ENCODE measurements at places on chromosomes 11 and 22.

DNA sequence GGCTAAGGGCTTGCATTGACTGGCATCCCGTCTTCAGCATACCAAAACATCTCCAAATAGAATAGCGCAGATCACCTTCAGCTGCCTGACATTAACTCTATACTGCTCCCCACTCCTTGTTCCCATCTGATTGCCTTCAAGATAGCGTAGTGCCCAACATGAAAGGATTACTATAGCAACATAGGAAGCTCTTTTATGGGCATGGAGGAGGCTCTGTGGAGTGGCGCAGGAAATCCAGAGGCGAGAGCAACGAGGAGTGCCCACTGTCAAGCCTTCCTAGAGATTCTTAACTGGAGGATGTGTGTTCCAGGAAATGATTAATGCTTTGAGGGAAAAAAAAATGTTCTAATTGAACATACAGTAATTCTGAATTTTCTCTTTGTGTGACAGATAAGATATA, 213.3 kb downstream of the CADM1 start:
- no peak for DNase-seq

- DNase-seq, result no peak
Observed at GRCh38 chr11:104332110-104332509, 168.2 kb upstream of the PDGFD start.

DNA sequence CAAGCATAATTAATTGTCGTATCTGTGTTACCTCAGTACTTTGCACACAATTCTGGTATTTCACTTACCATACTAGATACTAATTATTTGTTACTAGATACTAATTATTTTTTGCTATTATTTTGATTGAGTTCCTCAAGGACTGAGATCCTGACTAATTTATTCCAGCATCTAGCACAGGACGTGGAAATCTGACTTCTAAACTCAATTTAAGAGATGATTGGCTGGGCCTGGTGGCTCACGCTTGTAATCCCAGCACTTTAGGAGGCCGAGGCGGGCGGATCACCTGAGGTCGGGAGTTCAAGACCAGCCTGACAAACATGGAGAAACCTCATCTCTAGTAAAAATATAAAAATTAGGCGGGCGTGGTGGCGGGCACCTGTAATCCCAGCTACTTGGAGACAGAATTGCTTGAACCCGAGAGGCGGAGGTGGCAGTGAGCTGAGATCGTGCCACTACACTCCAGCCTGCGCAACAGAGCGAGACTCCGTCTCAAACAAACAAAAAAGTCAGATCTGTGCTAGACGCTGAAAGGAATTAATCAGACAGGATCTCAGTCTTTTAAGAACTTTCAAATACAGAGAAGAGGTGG, 527 bp upstream of the MRPL48 start:
- DNase-seq, result peak; percentile 9

- no peak for DNase-seq
Observed at GRCh38 chr11:18804199-18804999, 12.8 kb upstream of the PTPN5 start.

- no peak for DNase-seq
Observed at GRCh38 chr11:64458997-64459396, 100.0 kb downstream of the RPS6KA4 start.

DNA sequence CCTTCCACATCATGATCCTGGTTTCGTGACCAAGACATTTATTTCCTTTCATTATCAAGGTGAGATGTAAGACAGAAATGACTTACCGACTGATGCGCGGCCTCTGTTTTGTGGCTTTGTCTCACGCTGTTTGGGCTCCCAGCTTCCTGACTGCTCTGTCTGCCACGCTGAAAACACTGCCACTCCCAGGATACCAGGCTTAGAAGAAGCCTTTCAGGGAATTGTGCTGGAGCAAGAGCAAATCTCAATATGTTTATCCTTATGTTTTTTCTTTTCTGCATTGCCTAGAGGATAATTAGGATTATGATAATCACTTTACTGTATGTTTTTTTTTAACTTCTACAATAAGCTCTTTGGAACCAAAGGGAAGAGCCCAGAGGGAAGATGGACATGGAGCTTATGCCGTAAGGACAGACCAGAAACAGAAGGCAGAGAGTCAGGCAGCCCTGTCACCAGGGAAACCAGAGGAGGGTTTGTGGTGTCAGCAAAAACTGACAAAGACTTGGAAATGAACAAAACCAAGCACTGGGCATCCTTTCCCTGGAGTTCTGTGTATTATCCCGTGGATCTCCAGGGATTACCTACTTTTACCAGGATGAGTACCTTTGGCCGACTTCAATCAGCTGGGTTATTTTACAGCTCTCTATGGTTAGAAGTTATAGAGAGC, 68.2 kb upstream of the ISX start:
- no peak for DNase-seq

- no peak for DNase-seq
Observed at GRCh38 chr11:128517451-128518230, 69.7 kb downstream of the ETS1 start.

DNA sequence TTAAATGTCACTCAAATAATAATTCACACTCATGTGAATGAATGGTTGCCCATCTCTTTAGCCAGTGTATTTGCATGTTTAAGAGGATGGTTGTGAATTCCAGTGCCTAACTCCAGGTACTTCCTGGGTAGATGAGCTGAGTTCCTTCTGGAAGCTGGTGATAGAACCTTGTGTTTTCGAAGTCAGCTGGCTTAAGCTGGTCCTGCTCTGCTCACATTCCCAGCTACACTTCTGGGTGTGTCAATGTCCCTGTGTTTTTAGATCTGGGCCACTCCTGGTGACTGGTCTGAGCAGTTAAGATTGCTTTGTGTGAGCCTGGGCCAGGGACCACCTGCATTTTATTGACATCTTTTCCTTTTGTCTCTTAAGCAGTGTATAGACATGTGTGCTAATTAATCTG, 10.6 kb downstream of the TEAD1 start:
- no peak for DNase-seq

DNA sequence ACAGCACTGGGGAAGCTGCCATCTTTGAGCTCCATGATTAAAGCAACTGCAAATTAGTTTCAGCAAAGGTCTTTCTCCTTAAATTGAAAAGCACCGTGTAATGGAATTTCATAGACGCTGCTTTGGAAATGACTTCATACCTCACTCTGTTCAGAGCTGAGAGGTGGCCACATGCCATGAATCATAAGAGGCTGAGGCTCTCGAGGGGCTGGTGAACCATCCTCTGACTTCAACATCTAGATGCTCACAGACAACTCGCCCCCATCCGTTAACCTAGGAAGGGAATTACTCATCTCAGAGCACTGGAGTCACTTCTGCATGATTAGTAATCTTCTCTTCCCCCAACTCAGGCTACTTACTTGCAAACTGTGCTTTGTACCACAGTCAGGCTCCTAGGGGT, 122.3 kb downstream of the RCN1 start:
- peak; percentile 20 for DNase-seq

DNA sequence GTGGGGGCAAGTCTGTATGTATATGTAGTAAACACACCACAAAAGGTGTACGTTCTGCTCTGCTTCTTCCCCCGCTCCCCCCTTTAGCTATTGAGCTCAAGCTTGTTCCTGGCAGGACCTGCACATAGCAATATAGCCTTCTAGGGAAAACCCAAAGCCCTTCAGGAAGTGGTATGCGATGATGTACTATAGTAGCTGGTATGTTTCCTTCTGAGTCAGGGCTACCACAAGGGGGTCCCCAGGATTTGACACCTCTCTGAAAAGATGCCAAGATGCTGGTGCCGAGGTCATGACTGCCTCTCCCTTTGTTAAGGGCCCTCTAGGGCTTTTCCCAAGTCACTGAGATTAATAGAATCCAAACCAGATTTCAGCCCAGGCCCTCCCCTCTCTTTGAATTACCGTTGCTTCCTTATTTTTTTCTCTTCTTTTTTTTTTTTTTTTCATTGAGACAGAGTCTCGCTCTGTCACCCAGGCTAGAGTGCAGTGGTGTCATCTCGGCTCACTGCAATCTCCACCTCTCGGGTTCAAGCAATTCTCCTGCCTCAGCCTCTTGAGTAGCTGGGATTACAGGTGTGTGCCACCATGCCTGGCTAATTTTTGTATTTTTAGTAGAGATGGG, 268.4 kb downstream of the ETS1 start:
- peak; percentile 76 for DNase-seq

DNA sequence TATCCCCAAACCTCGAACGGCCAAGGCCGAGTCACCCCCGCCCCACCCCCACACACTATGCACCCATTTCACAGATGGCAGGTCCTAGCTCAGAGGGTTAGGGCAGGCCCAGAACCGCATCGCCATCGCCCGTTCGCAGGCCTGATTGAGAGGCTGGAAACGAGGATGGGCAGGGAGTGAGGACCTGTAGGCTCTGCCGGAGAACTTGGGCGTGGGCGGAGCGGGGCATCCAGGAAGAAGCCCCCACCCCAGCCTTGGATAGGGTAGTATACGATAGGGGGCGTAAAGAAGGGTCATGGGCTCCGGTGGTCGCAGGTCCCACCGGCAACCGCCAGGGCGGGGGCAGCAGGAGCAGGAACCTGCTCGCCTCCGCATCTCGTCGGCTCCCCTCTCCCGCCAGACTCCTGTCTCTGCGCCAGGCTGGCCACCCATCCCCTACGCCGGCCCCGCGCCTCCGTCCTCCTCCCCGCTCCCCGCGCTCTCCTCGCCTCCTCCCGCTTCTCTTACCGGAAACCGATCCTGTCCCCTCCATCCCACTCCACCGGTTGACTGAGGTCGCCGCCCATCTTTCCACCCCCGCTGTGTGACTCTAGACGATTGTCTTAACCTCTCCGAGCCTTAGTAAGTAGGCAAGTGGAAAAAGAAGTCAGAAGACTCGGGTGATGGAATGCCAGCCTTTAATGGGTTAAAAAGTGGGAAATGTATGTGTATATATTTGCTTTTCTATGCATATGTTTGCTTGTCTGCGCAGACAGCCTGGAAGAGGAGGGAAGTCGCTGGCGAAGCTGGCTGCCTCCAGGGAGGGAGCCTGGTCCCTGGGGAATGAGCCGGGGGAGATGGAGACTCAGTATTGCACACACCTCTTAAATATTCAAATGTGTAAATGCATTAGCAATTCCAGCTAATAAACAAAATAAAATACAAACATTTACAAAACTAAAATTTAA, 52.8 kb downstream of the CYTH4 start:
- no peak for DNase-seq

DNA sequence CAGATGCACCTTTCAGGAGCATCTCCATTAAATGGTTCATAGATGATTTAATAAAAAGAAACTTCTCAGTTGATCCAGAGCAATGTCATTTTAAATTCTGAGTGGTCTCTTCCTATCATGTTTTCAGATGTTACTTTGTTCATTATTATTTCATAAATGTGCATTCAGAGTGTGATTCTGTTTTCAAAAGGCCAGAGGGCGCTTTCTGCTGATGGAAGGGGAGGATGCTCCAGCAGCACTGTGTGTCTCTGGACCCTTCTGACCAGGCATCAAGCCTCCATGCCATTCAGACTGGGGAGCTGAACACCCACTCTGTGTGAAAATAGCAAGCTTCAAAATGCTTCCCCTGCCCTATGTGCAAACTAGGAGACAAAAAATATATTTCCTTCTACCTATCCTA, 23.9 kb upstream of the CRTAM start:
- no peak for DNase-seq

GRCh38 chr11:14073849-14074476, 111.4 kb downstream of the SPON1 start:
- DNase-seq, result no peak

GRCh38 chr11:101583251-101584128, at the start of gene TRPC6:
TRPC6 (minus strand) TSS chr11:101584007; CDS start chr11:101583503, 504 bp downstream.
- DNase-seq, result no peak

- no peak for DNase-seq
Observed at GRCh38 chr11:119006656-119007055, 8.7 kb downstream of the CENATAC start.

DNA sequence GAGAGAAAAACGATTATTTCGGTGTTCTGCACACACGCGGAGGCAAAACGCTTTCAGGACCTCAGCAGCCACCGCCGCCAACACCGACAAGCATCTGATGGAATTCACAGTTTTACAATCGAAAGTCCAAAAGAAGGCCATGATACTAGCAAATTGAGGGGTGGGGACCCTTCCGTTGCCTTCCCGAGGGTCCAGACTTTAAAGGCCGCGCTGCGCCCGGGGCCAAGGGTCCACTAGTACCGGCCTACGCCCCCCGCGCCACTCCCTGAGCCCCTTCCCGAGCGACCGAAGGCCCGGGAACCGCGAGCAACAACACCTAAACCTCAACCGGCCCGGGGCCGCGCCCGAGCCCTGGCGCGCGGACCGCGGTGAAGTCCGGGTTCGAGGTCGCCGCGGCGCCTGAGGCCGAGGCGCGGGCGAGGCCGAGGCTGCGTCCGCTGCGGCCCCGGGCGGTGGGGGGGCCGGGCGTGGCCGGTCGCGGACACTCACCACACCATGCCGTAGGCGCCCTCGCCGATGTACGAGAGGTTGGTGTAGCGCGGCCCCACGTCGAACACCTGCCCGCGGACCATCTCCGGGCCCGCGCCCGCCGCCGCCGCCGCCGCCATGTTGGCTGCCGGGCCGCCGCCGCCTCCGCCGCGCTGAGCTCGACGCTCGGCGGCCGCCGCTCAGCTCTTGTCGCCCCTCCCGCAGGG, 465 bp downstream of the MAPK1 start:
- DNase-seq, result peak; percentile 37

DNA sequence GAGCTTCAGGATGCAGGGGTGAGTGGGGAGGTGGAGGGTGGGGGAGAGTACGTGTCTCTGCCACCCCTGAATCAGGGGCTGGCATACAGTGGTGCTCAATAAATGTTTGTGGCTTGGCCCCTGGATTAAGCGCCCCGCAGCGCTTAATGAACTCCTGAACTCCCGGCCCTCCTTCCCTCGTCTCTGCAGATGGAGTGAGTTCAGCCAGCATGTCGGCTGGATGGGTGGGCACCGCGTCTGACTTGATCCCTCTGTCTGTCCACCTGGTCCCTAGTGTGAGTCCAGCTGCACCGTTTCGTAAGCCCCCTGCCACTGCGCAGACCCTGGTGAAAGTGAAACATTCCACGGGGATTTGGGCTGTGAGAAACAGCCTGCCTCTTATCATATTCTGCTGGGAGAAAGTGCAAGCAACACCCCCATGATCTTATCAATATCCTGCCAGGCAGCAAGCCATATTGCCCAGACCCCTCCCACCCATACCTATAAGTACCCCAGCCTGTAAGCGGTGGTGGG, 12.0 kb upstream of the MRGPRD start:
- DNase-seq, result no peak

GRCh38 chr11:3609416-3610265, 32.2 kb downstream of the ART5 start:
- peak; percentile 26 for DNase-seq

- DNase-seq, result no peak
Observed at GRCh38 chr11:121723246-121723741, 270.5 kb upstream of the SORL1-AS1 start.

GRCh38 chr11:36657610-36658267, 59.7 kb upstream of the RAG2 start:
- DNase-seq, result no peak

GRCh38 chr11:95076416-95076815, 9.7 kb downstream of the SRSF8 start:
- DNase-seq, result no peak
